RWPE1 (cell line): ENCODE measurements at places on chromosomes 13 and 19.

- DNase-seq: no peak
These were observed 116.8 kb upstream of the CACNA1A start for GRCh38 chr19:13622766-13623715.

DNA sequence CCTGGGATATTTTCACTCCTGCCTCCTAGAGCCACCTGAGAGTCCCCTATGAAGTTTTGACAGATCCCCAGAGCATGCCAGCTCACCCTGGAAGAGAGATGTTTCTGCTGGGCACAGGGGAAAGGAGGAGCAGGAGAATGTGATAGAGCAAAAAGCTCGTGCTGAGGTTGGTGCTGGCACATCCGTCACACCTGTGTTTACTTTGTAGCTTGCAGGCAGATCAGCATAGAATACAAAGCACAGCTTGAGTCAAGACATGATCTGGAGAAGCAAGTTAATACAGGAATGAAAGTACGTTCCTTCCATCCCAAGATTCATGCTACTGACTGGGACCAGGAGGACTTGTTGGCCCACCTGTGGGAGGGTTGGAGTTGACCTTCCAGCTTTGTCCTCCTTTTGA lies 46.1 kb downstream of the HSPH1 start:
- peak; percentile 11 for DNase-seq

GRCh38 chr13:24737042-24737441 lies 26.9 kb upstream of the RNF17 start:
- DNase-seq: no peak

GRCh38 chr13:32175307-32175706 lies 139.9 kb downstream of the ZAR1L start:
- no peak for DNase-seq
